COR-L47 (cell line): ENCODE measurements at places on chromosomes 11 and 22.

DNA sequence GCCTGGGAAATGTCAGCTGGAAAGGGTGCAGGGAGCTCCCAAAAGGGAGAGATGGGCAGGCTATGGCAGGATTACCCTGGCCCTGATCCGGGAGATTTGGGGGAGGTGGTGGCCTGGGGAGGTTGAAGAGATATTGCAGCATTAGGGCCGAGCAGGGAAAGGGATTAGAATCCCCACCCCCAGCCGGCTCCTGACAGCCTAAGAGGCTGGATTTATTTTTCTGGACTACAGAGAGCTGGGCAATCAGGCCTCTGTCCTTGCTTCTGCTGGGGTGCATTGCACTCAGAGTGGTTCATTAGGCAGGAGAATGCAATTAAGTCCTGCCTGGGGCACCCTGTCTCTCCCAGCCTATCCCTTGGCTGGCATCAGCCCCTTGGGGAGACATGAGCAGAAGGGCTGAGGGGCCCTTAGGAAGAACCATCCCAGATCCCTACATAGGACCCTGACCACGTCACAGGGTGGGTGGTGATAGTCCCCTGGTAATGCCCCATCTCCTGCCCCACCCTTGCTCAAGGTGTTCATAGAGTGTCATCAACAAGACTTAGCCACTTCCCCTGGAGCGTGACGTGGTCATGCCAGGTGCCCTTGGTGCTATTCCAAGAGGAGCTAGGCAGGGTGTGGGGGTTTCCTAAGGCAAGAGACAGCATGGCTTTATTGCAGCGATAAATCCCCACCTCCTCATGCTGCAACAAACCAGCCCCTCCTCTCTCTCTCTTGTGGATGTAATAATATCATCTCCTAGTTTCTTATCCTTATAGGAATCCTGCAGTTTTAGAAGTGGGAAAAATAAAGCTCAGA, 38.4 kb upstream of the KLHL35 start:
- no peak for DNase-seq

- DNase-seq = no peak
These were observed 2.8 kb downstream of the PLEKHB1 start for GRCh38 chr11:73649206-73649605.

DNA sequence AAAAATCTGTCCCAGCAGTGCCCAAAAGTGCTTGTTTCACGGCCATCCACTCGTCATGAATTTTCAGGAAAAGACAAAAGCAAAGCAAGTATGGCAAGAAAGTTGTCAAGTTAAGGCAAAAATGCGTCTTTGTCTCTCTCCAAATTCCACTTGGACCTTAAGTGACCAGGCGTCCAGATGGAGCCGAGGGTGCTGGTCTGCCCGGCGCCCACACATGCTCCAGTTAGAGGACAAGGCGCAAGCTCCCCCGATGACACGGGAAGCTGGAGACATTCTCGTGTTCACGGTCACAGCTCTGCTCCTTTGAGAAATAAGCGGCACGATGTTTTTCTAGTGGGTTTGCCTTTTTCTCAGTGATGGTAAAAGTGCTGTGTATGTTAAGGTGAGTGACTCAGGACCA, 219.0 kb downstream of the BRD1 start:
- DNase-seq = no peak

DNA sequence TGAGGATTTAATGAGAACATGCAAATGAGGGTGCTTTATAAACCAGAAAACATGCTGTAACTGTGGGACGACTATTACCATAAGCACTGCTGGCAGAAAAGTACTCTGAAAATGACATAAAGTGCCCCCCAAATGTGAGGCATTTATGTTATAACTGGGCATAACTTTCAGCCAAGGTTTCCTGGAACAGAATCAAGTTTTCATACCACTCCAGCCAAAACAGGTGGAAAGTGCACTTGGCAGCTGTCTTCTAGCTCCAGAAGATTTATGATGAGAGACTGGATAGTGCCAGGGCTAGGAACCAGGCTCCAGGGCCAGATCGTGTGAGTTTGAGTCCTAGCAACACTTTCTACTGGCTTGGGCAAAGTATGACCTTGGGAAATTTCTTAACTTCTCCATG, 339.2 kb downstream of the TENM4 start:
- DNase-seq = no peak

- no peak for DNase-seq
These were observed 1.4 kb downstream of the TSPAN4 start for GRCh38 chr11:843818-844692.

DNA sequence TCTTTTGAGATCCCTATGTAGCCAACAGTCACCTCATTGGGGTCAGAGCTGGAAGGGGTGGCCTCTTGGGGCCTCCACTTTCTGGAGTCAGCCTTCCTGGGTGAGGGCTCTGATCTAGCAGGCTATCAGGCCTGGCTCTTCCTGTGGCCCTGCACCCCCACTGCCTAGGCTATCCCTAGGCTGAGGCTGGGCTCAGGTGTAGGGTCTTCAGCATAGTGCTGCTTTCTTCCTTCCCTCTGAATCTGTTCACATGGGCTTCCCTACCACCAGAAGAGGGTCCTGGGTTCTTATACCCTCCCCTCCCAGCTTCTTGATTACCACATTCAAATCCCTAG, 456 bp upstream of the SPI1 start:
- no peak for DNase-seq

- DNase-seq = no peak
These were observed 35.6 kb downstream of the FBLN1 start for GRCh38 chr22:45538281-45538680.

DNA sequence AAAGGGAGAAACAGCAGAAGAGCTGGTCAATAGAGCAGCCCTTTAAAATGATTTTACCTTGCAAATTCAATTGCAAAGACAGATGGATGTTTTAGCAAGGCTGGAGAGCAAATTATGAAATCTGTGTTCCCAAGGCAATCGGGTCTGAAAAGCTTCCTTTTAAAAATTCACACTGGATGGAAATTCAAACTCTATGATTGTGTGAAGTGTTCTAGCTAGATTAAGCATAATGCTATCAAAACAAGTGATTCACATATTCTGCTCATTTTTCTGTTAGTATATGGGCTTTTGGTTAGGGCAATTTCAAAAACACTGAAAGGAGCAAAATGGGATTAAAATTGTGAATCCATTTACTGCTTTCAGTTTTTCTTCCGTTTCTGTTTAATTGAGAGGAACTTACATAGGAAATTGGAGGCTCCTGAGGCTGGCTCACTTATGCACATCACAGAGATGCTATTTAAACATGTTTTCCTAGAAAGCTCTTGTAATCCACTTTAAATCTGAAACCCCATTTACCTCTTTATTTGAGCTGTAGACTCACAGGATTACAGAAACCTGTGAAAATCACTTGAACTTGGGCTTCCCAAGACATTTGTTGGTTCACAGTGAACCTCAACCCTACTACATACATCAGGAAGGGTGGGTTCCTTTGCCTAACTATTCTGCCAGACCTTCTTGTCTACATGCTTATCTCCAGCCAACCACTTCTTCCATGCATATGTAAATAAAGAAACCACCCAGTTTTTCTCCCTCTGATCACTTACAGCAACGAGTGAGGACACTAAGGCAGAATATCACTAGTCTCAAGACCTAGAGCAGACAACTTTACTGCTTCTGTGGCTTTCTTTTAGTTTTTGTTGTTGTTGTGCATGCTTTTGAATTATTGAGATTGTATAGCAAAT, 201.9 kb upstream of the PITPNB start:
- no peak for DNase-seq

DNA sequence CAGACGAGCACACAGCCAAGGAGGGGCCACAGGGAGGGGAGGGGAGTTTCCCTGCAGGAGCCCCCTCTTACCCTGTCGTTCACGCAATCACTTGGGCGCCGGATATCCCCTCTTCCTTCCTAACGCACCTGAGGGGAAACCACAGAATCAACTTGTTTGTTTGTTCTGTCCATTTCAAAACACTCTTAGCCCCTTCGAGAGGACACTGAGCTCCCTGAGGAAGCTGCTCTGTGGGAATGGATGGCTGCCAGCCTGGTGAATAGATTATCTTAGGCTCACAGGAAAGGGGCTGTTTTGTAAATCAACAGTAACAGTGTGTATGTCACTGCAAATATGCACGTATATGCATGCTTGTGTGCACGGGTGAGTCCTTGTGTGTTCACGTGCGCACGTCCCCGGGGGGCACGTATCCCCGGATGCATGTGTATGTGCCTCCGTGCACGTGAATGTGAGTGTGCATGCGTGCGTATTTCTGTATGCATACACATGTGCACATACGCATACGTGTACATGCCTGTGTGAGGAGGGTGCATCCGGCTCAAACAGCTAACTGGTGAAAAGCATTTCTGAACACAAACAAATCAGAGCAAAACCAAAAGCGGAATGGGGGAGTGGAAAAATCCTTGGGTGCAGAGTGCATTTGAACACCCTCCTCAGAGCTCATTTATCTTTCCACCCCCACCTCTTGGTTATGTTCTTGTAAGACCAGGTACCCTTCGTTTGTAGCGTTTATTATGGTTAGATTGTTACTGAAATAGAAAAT, 7.2 kb downstream of the ARSA start:
- DNase-seq = no peak

DNA sequence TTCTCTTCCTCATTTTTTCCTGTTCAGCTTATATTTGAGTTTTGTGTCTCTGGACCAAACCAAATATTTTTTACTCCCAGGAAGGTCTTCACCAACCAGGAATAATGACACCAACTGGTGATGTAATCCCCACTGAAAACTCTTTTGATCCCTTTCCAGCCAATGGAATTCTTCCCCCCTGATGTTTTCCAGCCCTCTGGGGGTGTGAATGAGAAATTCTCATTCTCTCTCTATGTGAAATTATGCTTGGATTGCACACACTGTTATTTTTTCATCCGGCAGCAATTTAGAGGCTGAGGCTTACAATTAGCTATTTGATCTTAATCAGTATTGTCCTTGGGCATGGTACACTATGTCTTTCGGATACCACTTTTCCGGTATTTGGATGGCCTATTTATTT, 39.5 kb upstream of the SLC1A2 start:
- DNase-seq = no peak

- DNase-seq = no peak
These were observed 1.1 kb downstream of the NEAT1 start for GRCh38 chr11:65423516-65424204.

- DNase-seq = no peak
These were observed 21.5 kb downstream of the ETS1 start for GRCh38 chr11:128565881-128566280.

DNA sequence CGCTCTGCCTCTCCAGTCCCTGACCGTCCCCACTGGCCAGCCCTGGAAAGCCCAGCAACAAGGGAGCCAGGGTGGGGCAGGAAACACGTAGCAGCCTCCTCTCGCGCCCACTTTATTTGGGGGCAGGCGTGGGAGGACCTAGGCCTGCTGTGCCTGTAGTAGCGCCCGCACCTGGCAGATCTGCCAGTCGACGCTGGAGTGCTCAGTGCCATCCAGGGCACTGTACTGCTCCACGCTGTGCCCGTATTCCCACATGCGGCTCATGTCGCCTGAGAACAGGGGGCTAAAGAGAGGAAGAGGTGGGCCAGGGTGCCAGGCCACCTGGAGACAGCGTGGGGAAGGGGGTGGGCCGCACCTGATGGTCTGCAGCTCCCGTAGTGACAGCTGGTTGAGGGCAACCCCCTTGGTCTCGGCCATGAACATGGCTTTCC, 17.0 kb upstream of the DRICH1 start:
- no peak for DNase-seq

DNA sequence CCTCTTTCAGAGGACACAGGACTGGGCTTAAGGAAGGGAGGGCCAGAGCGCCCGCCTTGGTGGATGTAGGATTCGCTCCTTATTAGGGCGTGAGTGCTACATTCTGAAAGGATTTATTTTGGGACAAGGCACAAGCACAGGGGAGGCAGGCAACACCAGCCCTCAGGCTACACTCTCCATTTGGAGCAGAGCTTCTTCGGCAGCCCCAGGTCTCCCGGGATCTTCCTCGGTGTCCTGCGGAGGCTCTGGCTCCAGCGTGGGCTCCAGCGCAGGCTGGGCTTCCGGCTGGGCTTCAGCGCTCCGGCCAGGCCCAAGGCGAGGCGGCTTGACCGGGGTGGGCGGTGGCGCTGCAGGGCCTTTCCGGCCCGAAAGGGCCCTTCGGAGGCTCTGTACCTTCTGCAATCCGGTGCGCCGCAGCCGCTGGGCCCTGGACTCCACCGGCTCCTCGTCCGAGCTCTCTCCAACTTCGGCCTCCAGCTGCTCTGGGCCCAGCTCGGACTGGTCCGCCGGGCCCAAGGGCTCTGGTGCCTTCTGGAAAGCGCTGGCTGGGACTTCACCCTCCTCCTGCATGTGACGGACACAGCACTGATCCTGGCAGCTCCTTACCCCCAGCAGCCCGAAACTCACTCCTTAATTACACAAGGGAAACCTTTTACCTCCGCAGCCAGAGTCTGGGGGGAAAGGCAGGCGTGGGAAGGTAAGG, 1.1 kb downstream of the CAVIN3 start:
- no peak for DNase-seq

- no peak for DNase-seq
These were observed 13.8 kb upstream of the PVALB start for GRCh38 chr22:36830601-36831000.

DNA sequence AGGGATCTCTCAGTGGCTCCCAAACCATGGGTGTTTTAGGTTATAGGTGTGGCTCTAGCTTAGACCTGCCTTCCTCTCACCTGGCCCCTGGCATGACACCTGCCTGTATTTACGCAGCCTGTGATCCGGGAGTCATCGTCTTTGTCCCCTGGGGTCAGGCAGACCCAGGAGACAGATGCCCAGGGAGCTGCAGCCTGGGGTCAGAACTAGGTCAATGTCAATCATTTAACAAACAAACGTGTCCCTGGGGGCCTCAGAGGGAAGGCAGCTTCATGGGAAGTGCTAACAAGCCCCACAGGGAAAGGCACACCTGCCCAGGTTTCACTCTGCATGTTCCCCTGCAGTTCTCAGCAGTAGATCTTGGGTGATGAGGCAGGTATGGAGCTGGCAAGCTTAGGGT, 12.0 kb downstream of the BACE1-AS start:
- DNase-seq = no peak

- DNase-seq = no peak
These were observed 5.3 kb downstream of the PHOX2A start for GRCh38 chr11:72238492-72239312.

GRCh38 chr11:78722786-78723185, 148.1 kb upstream of the NARS2 start:
- DNase-seq = no peak
